ENCODE measurements at places on chromosomes 7 and 10.
A peak's percentile ranks its signal among the peaks of the same experiment; 100 is the strongest.

GRCh38 chr10:97538839-97539238 lies 33.7 kb upstream of the ANKRD2 start:
- DNase-seq, result no peak

DNA sequence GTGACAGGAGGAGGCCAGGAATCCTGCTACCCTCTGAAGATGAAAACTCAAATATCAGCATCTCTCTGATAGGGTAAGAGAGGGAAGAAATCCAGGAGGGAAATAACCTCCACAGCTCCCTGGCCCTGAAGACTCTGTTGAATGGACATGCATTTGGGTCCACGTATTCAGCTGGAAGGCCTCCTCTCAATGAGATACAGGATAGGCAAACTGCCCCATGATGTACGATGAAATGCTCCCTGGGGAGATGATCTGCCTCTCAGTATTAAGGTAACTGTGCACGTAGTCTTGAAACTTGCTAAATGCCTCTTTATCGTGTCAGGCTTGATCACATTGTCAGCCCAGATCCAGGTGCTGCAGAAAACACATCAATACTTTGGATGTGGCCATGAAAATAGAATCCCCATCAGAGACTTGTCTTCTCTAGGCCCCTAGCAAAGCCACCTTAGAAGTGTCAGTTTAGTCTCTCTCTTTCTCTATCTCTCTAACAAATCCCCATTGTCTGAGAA lies 384.0 kb downstream of the KCNMA1 start:
- DNase-seq, result no peak

GRCh38 chr7:140054751-140055150 lies 8.0 kb downstream of the PARP12 start:
- DNase-seq, result no peak

GRCh38 chr7:42929449-42929848 lies 2.5 kb downstream of the PSMA2 start:
- no peak for DNase-seq

- no peak for DNase-seq
These were observed 35.3 kb upstream of the PFKFB3 start for GRCh38 chr10:6167456-6167855.

DNA sequence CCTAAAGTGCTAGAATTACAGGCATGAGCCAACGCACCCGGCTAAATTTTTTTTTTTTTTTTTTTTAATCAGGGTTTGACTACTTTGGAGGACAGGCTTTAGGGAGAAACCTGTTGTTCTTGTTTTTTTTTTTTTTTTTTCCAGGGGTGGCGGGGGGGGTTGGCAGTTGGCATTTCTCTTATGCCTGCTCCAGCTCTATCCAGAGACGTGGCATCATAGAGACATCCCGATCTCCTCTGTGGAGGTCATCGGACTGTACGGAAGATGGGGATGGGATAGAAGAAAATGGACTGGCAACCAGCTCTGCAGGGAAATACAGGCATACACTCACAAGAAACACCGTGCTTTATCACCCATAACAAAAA lies 130.8 kb downstream of the PRPF18 start:
- DNase-seq, result no peak

GRCh38 chr10:19756919-19757318 lies 59.3 kb upstream of the PLXDC2 start:
- DNase-seq, result peak; percentile 15

GRCh38 chr7:46454816-46455215 lies 533.7 kb upstream of the IGFBP3 start:
- DNase-seq, result no peak

DNA sequence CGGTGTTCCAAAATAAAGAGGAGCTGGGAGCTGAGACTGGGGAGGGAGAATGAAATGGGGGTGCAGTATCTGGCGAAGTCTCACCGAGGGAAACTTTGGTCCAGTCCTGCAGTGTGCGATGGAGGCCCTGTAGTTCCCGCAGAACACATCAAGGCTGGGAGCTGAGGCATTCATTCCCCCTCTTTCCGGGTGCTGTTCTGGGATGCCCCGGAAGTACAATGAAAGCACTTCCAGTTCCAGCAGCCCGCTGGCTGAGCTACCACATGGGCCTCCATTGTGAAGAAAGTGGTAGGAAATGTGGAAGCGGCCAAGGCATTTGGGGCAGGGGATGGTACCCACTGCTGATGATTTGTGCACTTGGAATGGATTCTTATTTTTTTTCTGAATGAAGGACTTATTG lies 560.7 kb downstream of the GLRX3 start:
- DNase-seq, result no peak

- DNase-seq, result no peak
These were observed 31.6 kb downstream of the MGMT start for GRCh38 chr10:129498680-129499079.

GRCh38 chr7:132837529-132837928 lies 244.4 kb downstream of the CHCHD3 start:
- DNase-seq, result no peak

Data from brain (organoid and tissue), 16 donors.